Transverse colon (tissue), 4 donors: ENCODE measurements at places on chromosomes 1 and 21. TPM values are rescaled to one million over a fixed set of nuclear protein-coding genes. Genes with fewer than 3 reads are reported as not detected.

DNA sequence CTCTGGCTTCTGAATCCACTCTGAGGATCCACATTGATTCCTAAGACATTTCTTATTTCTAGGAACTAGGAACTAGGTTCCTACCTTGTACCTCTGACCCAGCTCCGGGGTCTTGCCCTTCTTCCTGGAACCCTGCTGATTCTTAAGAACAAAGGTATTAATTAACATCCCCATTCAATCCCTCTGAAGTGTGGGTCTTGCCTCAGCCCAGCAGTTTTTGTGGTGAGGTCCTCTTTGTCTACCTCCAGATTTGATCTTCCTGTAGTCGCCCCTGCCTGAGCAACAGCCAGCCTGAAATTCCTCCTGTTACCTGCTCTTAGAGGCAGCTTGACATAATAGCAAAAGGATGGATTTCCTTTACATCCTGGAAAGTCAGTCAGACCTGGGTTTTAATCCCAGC, 46.7 kb upstream of the CAMK1G start:
- no peak for DNase-seq

DNA sequence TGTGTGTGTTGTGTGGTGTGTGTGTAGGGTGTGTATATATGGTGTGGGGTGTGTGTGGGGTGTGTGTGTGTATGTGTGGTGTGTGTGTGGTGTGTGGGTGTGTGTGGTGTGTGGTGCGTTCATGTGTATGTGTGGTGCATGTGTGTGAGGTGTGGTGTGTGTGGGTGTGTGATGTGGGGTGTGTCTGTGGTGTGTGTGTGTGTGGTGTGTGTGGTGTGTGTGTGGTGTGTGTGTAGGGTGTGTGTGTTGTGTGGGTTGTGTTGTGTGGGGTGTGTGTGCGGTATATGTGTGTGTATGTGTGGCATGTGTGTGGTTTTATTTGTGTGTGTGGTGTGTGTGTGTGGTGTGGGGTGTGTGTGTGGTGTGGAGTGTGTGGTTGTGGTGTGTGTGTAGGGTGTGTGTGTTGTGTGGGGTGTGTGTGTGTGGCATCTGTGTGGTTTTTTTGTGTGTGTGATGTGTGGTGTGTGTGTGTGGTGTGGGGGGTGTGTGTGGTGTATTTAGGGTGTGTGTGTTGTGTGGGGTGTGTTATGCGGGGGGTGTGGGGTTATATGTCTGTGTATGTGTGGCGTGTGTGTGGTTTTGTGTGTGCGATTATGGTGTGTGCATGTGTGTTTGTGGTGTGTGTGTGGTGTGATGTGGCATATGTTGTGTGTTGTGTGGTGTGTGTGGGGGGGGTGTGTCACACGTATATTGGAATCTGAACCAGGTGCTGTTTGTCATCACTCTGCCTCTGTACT, 17.1 kb upstream of the ZBTB21 start:
- no peak for DNase-seq

DNA sequence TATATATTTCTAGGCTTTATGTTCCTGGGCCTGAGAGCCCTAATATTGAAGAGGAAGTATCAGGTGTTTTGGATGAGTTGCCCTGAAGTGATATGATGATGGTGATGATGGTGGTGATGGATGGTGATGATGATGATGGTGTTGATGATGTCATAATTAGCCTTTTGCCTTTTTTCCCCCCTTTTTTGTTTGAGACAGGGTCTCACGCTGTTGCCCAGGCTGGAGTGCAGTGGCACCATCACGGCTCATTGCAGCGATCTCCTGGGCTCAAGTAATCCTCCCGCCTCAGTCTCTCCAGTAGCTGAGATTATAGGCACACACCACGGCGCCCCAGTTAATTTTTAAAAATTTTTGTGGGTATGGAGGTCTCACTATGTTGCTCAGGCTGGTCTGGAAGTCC, 76.5 kb downstream of the CNST start:
- DNase-seq = no peak

DNA sequence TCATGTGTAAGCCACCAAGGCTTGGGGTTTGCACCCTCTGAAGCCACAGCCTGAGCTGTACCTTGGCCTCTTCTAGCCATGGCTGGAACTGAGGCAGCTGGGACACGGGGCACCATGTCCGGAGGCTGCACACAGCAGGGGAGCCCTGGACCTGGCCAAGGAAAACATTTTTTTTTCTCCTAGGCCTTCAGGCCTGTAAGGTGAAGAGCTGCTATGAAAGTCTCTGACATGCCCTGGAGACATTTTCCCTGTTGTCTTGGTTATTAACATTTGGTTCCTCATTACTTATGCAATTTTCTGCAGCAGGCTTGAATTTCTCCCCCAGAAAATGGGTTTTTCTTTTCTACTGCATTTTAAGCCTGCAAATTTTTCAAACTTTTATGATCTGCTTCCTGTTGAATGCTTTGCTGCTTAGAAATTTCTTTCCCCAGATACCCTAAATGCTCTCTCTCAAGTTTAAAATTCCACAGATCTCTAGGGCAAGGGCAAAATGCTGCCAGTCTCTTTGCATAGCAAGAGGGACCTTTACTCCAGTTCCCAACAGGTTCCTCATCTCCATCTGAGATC, 295.8 kb downstream of the LTN1 start:
- DNase-seq = no peak

- DNase-seq = no peak
These were observed 63.2 kb downstream of the TTC3 start for GRCh38 chr21:37136261-37136660.

DNA sequence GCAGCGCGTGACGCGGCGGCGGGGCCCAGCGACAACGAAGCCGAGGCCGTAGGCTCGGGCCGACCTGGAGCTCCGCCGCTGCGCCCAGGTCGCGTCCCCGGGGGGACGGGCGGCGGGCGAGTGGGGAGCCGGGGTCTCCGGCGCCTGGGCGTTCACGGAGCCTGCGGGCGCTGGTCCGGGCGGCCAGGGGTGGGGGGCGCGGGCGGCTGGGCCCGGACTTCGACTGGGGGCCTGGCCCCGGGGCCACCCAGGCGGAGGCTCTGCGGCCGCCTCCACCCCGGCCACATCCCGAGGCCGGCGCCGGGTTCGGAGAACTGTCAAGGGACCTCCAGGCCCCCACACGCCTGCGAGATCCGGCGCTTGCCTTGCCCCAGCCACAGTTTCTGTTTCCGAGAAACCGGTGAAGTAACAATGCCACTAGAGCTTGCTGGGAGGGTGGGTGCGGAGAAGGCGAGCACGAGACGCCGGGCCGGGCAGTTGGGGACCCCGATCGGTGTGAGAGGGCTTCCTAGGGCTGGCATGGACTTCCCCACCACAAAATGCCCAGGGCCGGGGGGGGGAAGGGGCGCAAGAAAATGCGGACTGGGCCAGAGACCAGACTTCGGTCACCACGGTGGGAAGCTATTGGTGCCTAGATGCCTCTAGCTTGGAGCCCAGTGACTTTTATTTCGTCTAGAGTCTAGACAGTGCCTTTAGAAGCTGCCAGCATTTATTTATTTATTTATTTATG, 501 bp downstream of the FBXO6 start:
- DNase-seq = peak; percentile 49

GRCh38 chr1:9025449-9025848, 774 bp downstream of the SLC2A7 start:
- no peak for DNase-seq

DNA sequence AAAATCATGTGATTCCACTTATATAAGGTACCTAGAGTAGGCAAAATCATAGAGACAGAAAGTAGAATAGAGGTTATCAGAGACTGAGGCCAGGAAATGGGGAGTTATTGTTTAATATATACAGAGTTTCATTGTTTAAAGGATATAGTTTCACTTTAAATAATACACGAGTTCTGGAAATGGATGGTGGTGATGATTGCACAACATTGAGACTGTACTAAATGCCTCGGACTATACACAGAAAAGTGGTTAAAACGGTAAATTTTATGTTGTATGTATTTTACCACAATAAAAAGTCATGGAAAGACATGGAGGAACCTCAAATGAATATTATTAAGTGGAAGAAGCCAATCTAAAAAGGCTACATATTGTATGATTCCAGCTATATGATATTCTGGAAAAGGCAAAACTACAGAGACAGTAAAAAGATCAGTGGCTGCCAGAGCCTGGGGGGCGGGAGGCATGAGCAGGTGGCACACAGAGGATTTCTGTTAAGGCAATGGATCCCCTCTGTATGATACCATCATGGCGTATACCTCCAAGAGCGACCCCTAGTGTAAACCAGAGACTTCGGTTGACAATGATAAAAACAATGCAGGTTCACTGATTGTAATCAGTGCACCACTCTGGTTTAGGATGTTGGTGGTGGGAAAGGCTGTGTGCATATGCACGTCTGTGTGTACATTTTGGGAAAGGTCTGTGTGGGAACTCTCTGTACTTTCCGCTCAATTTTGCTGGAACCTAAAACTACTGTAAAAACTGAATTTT, 7.5 kb downstream of the C1orf198 start:
- no peak for DNase-seq

DNA sequence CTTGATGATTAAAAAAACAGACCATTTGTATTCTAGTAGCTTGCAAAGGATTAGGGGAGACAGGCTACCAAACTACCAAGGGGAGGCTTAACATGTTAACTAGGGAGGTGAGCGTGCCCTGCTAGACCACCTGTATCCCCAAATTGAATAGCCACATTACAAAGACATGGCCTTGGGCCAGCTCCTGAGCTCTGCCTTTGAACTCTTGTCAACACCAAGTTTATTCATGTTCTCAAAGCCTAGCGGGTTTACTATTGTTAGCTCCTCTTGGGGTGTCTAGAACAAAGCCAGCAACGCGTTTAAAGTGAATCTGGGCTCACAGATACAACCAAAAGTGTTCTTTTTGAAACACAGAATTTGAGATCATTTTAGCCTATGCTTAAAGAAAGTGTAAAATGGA, 36.3 kb downstream of the SMYD2 start:
- DNase-seq = no peak

Gene PCP4L1
- total RNA-seq = not detected

Gene FCRL6
- total RNA-seq = not detected

Gene GPR153
- 21.5 TPM for total RNA-seq
